ENCODE measurements at places on chromosomes 12 and 14.

- no peak for DNase-seq
These were observed 24.6 kb downstream of the TPCN1 start for GRCh38 chr12:113245695-113246477.

- peak; percentile 68 for DNase-seq
These were observed at the start of gene SIX6 for GRCh38 chr14:60508707-60509437. Gene SIX6 (plus strand): TSS chr14:60509146. CDS start chr14:60509399, 253 bp downstream.

DNA sequence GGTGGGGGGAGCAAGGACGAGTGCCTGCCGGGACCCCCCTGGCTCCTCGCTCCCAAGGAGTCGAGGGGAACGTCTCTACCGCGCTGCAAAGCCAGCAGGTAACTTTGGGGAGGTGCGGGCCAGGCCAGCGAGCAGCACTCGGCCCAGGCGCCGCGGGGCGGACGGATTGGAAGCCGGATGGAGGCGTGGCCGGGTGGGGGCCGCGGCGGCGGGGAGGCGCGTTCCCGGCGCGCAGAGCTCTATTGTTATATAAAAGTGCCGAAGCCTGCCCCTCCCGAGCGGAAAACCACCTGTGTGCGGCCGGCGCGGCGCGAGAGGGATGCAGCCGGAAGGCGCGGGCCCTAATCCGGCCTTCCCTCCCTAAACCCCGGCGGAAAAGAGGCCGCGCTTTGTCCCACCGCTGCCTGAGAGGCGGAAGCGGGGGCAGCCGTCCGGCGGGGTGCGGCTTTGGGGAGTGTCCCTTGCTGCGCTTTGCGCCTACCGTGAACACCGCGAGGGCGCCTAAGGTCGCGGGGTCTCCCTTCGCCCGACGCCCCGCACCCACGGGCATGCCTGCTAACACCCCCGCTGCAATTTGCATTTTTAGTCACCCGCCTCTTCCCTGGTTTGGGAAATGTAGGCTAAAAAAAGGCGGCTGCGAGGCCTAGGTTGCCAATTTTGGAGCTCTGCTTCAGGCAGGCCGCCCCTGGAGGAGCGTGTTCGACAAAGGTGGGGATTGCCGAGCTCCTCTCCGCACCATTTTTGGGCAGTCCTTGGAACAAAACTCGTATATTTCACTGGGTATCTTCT, 1.7 kb upstream of the DUSP6 start:
- peak; percentile 51 for DNase-seq

- no peak for DNase-seq
These were observed 20.5 kb downstream of the UBC start for GRCh38 chr12:124893792-124894516.

DNA sequence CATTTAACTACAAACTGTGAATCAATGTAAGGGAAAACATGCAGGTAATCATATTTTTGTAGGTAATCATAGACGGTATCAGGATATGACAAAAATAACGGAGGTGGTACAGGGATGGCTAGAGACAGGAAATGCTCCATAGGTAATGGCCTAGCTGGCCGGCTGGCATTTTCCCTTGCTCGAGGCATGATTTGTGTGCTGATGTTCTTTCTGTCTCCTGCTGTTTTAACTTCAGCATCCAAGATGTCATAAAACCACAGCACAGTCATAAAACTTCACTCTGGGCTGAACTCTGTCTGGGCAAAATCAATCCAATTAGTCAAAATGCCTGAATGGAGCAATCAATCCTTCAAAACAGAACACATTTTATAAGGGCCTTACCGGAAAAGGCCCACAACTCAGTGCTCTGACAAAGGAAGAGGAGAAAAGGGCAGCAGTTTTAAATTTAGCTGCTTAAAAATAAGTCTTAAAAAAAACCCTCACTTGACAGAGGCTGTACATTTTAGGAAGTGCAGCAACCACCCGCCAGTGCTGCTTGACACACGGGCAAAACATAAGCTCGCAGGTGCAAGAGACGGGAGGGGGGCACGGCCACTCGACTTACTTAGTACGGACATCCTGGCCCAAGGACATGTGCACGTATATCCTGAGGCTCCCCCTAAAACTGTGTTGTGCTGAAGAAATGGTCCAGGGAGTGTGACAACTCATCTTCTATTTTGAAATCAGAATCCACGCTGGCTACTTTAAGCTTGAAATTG, 40.5 kb upstream of the GPR68 start:
- no peak for DNase-seq

DNA sequence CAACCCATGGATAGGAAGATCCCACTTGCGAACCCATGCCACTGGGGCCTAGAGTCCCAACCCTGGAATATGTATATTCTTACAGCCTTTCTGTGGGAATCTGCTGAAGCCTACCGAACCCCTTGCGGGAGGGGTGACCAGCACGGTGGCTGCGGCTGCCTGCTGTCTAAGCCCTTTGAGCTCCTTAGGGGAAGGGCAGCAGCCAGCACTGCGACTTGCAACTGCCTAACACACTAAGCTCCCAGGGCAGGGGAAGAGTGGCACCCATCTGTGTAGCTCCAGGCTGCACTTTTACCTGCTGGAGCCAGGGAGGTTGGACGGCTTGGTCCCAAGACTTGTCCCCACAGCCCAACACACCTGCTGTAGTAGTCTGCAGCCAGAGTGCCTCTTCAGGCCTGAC, 1968.7 kb upstream of the FLRT2 start:
- DNase-seq: no peak

- peak; percentile 32 for DNase-seq
These were observed 45.1 kb upstream of the PNMA1 start for GRCh38 chr14:73759183-73759713.

GRCh38 chr14:92297818-92298595, 25.0 kb upstream of the SLC24A4 start:
- DNase-seq: no peak

DNA sequence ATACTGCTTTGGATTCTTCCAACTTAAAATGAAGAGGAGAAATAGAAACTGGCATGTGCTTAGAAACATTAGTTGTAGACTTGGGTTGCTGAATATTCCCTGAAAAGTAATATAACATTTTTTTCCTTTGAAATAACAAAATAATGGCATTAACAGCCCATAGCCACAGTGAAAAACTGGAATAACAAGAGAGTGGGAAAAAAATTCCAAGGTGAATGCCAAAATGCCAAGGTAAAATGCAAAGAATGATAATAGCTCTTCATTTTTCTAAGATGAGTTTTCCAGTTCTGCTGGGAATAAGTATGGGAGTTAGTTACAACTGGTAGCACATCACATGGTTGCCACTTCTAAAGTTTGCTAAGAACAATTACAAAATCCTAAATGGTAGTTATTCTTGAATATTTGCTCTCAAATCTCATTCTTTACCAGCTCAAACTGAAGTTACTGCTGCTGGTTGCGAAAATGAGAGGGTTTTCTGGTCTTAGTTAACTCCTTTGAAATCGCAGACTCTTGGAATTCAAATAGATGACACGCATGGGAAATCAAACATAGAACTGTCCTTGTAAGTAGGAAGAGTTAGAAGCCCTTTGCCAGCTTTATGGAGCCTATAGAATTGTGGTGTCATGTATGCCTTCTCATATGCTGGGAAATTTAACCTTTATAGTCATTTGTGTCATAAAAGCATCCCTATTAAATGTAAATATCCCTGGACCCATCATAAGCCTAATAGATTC, 165.0 kb upstream of the DCN start:
- DNase-seq: no peak

GRCh38 chr12:108312073-108312659, 26.9 kb downstream of the CMKLR1 start:
- DNase-seq: no peak

GRCh38 chr12:64419696-64420095, 15.5 kb downstream of the XPOT start:
- no peak for DNase-seq

- DNase-seq: no peak
These were observed 1.5 kb downstream of the AQP6 start for GRCh38 chr12:49974231-49974675.

GRCh38 chr12:78442454-78442801, 422.1 kb upstream of the SYT1 start:
- no peak for DNase-seq

DNA sequence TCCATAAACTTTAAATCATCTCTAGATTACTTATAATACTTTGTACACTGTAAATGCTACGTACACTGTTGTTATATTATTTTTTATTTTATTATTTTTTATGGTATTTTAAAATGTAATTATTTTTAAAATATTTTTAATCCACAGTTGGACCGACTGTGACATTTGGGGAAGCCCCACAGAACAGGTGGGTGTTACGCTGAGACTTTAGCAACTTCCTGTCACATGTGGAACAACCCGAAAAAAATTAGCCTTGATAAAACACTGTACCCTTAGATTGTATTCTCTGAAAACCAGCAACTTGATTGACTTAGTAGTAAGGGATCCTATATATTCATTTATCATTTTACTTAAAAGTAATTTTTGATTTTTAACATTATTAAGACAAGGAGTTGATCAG, 1755.7 kb upstream of the SEL1L start:
- DNase-seq: no peak

- DNase-seq: no peak
These were observed 21.1 kb downstream of the FUT8 start for GRCh38 chr14:65433646-65434045.

DNA sequence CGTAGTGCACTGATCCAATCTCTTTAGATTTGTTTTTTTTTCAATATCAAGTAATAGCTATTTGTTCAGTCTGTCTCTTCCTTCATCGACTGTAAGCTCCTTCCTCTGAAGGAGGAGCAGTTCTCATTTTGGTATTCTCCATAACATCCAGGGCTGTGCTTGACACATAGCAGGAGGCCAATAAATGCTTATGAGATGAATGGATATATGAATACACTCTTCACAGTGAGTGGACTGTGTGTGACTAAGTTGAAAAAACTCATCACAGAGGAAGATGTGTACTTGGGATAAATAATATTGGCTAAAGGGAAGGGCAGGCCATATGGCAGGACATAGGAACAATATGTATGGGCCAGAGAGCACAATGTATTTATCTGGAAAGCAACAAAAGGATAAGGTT, 205.3 kb upstream of the PRICKLE1 start:
- no peak for DNase-seq

- DNase-seq: no peak
These were observed 97.3 kb downstream of the EXOC5 start for GRCh38 chr14:57171363-57171762.

DNA sequence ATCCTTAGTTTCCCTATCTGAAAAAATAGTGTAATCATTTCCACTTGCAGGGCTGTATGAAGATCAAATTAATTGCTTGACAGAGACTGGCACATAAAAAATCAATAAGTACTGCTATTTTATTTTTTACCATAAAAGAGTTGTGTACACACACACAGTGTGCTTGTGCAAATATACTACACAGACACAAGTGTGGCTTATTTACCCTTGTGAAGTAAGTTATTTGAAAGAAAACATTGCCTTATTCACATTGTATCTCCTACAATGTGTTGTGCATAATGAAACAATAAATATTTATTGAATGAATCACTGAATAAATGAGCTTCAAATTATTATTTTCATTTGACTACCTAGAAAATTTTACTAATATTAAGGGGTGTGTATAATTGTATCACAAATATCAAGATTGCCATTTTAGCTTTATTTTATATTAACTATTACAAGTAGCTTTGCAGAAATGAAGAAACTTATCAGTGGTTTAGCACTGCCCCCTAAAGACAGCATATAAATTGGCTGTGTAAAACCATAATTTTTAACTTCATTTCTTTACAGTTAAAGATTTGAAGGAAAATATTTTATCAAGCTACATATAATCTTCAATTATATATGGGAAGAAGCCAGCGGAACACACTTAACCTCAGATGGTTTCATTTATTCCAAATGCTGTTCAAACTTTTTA, 11.3 kb downstream of the GARIN6 start:
- no peak for DNase-seq

DNA sequence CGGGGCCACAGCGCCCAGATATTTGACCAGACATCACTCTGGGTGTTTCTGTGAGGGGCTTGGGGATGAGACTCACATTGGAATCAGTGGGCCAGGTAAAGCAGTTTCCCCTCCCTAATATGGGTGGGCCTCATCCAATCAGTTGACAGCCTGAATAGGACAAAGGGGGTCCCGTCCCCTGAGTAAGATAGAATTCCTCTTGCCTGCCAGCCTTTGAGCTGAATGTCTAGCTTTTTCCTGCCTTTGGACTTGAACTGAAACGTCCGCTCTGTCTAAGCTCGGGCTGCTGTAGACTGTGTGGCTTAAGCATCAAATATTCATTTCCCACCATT, 88.8 kb upstream of the DIO3 start:
- no peak for DNase-seq

DNA sequence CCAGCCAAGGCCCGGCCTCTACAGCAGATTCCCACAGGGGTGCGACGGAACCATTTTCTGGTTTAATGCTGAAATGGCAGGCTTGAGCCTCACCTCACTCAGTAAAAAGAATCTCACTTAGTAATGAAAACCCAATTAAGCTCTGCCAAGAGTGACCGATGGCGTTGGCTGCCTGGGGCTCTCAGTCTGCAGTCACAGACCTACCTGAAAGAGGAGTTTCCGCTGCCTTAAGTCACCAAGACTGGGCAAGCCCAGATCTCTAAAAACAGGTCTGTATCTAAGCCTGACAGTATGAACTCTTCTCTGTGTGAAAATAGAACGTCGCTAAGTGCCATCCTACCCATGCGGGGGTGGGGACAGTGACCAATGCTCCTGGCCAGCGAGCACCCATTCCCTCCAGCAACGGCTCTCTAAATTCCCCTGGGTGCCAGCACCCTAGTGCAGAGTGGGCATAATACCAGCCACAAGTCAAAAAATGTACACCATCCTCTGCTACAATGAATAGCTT, 107.3 kb downstream of the FOXN3 start:
- DNase-seq: no peak

GRCh38 chr12:94585626-94586025, 64.7 kb downstream of the TMCC3 start:
- no peak for DNase-seq

- DNase-seq: no peak
These were observed 86.5 kb downstream of the LRIG3 start for GRCh38 chr12:58833853-58834252.

DNA sequence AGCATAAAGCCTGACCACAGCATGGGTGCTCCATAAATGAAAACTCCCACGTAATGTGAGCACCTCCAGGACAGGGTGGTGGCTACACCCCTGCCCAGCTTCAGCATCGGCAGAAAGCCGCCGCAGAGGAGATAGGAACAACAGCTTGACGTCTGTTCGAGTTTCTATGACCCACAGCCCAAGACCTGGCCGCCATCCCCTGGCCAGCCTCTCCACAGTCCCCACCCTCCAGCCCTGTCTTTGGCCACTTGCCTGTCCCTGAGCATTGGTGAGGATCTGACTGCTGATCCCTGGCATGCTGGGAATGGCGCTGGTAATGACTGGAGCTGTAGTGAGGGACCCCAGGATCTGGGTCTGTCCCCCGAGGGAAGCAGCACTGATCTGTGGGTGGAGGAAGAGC, 21.3 kb downstream of the POU6F1 start:
- no peak for DNase-seq

- no peak for DNase-seq
These were observed 37.5 kb downstream of the WDR20 start for GRCh38 chr14:102177161-102177560.

- no peak for DNase-seq
These were observed 90.7 kb downstream of the ITPK1 start for GRCh38 chr14:93025055-93025454.

- DNase-seq: no peak
These were observed 12.7 kb upstream of the HNF1A start for GRCh38 chr12:120965534-120966091.

GRCh38 chr14:54211551-54212308, 185.1 kb upstream of the CDKN3 start:
- no peak for DNase-seq
